RWPE1 (cell line): ENCODE measurements at places on chromosomes 6 and 20.

- DNase-seq = no peak
Measured at GRCh38 chr20:16732506-16733152, 2.8 kb downstream of the SNRPB2 start.

GRCh38 chr6:134908906-134909516 is 40.9 kb downstream of the ALDH8A1 start:
- DNase-seq = peak; percentile 94

GRCh38 chr20:13449868-13450434 is 188.8 kb downstream of the TASP1 start:
- no peak for DNase-seq

GRCh38 chr6:145814035-145814500 is 527 bp downstream of the FBXO30 start:
- DNase-seq = peak; percentile 35

DNA sequence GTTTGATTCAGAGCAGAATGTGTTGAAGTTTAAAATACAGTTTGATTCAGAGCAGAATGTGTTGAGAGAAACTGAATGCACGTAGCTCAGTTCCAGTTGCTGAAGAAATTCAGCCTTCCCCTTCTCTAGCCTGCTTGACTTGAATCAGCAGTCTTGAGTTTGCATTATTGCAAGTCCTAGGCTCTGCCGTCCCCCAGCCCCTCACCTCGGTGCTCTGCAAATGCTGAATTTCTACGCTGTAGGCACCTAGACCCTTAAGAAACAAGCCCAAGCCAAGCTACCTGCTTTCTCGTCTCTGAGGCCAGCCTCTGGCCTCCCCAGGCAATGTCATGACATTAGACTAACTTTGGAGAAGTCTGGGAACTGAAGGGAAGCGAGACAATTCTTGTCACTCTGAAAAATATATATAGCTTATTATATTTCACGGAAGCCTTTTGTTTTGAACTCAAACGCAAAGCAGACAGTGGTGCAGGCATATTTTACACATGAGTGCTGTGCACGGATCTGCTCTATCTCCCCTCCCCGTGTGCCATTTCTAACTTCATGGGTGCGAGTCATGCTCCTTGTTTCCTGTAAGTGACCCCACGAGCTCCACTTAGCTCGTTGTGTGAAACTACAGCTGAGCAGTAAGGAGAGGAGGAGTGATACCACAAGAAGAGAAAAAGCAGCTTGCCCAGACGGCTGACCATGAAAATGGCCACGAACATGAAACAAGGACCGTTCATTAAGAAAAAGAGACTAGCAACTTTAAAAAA is 71.4 kb upstream of the DUSP22 start:
- no peak for DNase-seq

- no peak for DNase-seq
Measured at GRCh38 chr20:63427724-63428330, 44.6 kb downstream of the KCNQ2 start.

GRCh38 chr20:11682285-11682684 is 235.4 kb upstream of the BTBD3 start:
- no peak for DNase-seq

- no peak for DNase-seq
Measured at GRCh38 chr20:19212469-19212815, at the start of gene SLC24A3. Gene SLC24A3, plus strand, starts transcription at chr20:19212642.

GRCh38 chr6:43129434-43130194 is 41.5 kb upstream of the SRF start:
- peak; percentile 58 for DNase-seq

- DNase-seq = no peak
Measured at GRCh38 chr6:166944666-166945256, 11.6 kb downstream of the RNASET2 start.

GRCh38 chr20:40159276-40159675 is 529.8 kb downstream of the MAFB start:
- no peak for DNase-seq

DNA sequence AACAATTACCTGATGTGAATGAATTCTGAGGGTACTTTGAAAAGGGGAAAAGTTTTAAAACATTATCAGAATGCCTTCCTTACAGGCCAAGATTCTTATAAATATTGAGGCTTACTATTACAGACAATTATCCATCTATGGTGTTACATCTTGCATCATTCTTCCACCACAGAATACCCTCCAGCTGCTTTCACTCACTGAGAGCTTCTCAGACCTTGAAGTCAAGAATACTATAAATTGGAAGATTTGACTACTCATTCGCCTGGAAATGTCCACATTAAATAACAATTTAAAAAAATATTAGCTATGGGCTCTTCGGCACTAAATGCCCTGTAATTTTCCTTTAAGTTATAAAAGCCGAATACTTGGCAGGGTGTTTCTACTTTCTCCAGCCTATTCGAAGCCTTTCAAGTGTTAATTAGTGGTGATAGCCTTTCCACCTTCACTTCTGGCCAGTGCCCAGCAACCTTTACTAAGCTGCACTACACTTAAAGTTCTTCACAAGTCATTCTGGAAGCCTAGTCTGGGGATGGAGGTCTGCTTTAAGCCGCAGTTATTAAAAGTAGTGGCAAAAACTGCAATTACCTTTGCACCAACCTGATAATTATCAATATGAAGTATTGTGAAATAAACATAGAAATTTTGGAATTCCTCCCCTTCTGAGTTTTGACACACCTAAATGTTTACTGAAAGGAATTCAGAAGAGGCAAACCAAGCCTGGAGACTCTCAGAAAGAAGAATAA is 100.9 kb downstream of the BMP5 start:
- DNase-seq = no peak

DNA sequence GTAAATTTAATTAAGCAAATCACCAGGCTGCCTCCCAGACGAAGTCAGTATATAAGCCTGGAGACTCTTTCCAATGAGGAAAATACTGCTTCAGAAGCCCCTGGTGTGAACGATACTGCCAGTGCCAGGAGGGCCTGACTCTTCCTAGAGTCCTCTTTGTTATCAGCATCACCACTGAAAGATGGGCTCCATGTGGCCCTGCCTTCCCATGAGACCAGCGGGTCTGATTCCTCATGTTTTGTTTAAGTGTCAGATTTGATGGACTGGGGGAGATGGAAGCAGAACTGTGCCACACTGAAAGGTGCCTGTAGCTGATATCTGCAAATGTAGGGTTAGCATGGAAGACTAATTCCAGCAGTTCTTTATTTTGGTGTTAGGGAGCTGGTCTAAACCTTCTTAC is 7.9 kb downstream of the NQO2 start:
- no peak for DNase-seq

DNA sequence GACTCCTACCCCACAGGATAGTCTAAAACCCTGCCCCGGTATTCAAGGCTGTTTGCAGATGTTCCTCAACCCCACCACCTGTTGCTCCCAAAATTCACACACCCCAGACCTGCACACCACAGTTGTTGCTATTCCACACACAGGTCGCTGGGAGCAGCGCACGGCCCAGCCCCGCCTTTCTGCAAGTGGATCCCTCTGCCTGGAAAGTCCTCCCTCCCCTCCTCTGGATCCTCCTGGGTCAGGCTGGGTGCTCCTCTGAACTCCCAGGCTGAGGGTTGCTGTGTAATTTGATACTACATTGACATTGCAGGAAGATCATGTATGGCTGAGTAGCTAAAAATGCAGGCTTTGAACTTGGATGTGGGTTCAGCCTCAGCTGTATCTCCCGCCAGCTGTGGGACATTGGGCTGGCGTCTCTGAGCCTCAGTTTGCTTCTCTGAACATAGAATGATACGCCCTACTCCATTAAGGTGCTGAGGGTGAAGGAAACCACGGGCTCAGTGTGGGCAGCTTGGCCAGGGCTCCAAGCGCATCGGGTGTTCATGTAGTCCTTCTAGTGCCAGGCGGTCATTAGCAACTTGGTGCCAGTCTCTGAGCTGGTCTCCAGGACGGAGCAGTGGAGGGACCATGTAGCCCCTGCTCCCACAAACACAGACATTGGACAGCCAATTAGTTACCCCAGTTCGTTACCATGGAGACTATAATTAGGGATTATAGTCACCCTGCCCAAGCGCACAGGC is 13.9 kb upstream of the CCN5 start:
- no peak for DNase-seq

GRCh38 chr6:148379966-148380713 is 37.5 kb downstream of the SASH1 start:
- DNase-seq = no peak

GRCh38 chr20:46307139-46307998 is 929 bp downstream of the CDH22 start:
- DNase-seq = peak; percentile 87

DNA sequence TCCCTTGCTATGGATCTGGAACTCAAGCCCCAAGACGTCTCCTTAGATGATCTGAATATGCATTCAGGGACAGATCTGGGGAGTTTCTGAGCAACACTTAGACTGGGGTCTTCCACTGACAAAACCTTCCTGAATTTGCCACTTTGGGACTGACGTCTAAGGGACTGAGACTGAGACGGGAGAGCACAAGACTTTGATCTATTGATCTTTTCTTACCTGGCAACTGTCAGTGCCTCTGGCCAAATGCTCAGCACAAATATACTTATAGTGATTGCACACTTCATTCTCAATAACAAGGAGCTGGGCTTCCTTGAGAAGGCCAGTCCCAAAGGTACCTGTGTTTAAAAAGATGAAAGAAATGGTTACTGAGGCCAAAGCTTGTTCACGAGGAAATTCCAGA is 131.8 kb downstream of the LPA start:
- DNase-seq = no peak

- peak; percentile 70 for DNase-seq
Measured at GRCh38 chr20:25247000-25247517, 826 bp upstream of the PYGB start.

DNA sequence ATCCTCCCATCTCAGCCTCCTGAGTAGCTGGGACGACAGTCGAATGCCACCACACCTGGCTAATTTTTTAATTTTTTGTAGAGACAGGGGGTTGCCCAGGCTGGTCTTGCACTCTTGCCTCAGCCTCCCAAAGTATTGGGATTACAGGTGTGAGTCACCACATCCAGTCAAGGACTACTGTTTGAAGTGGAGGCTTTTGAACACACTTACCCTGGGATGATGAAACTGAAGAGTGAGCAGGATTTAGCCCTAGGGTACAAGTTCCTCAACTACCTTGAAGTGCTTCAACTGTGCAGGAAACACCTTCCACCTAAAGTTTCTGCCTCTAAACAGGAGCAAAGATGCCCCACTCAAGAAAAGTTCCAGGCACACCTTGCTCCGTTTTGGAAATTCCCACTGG is 15.7 kb upstream of the PARD6B start:
- DNase-seq = no peak
